SK-N-SH (cell line): ENCODE measurements at places on chromosomes 3 and 15. TPM values are rescaled to one million over a fixed set of nuclear protein-coding genes. Genes with fewer than 3 reads are reported as not detected.

GRCh38 chr3:139117136-139117675, 72.5 kb upstream of the PRR23C start:
- no peaks in the 10 kb centered on the region for H3K36me3 ChIP-seq
- no peak overlapping the region for H3K27ac ChIP-seq
- DNase-seq: no peak
- no peaks in the 10 kb centered on the region for H3K4me1 ChIP-seq
- no peaks in the 10 kb centered on the region for H3K27me3 ChIP-seq
- no peak overlapping the region for H3K4me3 ChIP-seq

The GPR87 gene
- polyA plus RNA-seq: 2.3 and 2.4 TPM in 2 replicates

DNA sequence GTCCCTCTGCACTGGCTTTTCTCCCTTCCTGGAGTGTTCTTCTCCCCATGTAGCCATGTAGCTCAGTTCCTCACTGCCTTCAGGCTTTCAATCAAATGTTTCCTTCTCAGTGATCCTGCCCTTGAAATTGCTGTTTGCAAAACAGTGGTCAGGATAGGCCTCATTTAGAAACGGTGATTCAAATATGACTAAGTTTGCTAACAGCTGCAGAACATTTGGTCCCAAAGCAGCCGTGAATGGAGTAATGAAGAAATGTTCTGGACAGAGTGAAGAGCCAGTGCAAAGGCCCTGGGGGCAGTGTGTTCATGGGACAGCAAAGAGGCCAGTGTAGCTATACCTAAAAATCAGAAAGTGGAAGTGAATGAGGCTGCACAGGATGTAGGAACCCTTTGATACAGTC, 223.4 kb downstream of the FEZF2 start:
- no peaks in the 10 kb centered on the region for H3K27me3 ChIP-seq
- no peak for DNase-seq
- H3K4me3 ChIP-seq: no peak overlapping the region
- H3K4me1 ChIP-seq: 0 out of 2 replicates have a peak, but pooled peaks cover 5% of the 10 kb centered on the region
- no peak overlapping the region for H3K27ac ChIP-seq

The GRAMD1C gene
- 1.2 and 1.3 TPM in 2 replicates for polyA plus RNA-seq

The CHRD gene
- 0.57 and 0.95 TPM in 2 replicates for polyA plus RNA-seq

The CD200R1 gene
- polyA plus RNA-seq: 0.02 and 0.03 TPM in 2 replicates
